Colonic mucosa (tissue), 4 donors: ENCODE measurements at places on chromosomes 1 and 21. TPM values are rescaled to one million over a fixed set of nuclear protein-coding genes. Genes with fewer than 3 reads are reported as not detected.

- H3K27me3 ChIP-seq, result no peaks in the 10 kb centered on the region
- no peak for DNase-seq
- no peaks in the 10 kb centered on the region for H3K36me3 ChIP-seq
- H3K4me3 ChIP-seq, result no peak overlapping the region
- no peak overlapping the region for H3K27ac ChIP-seq
These were observed 290.2 kb downstream of the SPATA17 start for GRCh38 chr1:217921126-217921904.

DNA sequence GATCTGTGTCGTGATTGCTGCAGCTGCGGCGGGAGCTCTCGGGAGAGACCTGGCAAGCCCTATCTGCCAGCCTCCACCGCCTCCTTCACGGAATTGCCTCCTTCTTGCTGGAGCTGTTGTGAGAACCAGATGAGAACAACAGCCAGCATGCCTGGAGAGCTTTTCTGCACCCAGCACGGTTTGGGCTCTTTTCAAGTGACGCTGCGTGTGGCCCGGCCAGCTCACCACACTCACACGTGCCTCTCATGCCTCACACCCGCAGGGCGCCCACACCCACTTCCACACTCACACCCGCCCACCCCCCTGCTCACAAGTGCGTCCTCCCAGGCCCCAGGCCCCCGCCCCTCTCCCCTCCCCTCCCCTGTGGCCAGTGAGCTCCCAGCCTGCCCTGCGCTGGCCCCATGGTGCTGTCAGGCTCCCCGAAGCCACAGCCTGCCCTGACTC is 135.7 kb upstream of the RUNX3 start:
- no peaks in the 10 kb centered on the region for H3K4me1 ChIP-seq
- no peak for DNase-seq
- H3K27me3 ChIP-seq, result no peaks in the 10 kb centered on the region
- no peak overlapping the region for H3K27ac ChIP-seq

Gene FCAMR
- total RNA-seq, result 4.5 TPM

Gene GLMN
- 5.4 TPM for total RNA-seq

- H3K4me1 ChIP-seq, result no peaks in the 10 kb centered on the region
- DNase-seq, result no peak
- H3K27me3 ChIP-seq, result peaks cover 71% of the 10 kb centered on the region
- H3K27ac ChIP-seq, result no peak overlapping the region
- H3K4me3 ChIP-seq, result no peak overlapping the region
These were observed 6.6 kb upstream of the SIM2 start for GRCh38 chr21:36692114-36692834.

GRCh38 chr1:237709355-237709754 is 181.4 kb downstream of the ZP4 start:
- H3K4me3 ChIP-seq, result no peak overlapping the region
- no peak for DNase-seq
- no peaks in the 10 kb centered on the region for H3K4me1 ChIP-seq
- no peaks in the 10 kb centered on the region for H3K36me3 ChIP-seq
- no peak overlapping the region for H3K27ac ChIP-seq

Gene LDLRAD1
- total RNA-seq, result not detected

GRCh38 chr1:224540535-224540934 is 75.6 kb upstream of the CNIH3 start:
- DNase-seq, result no peak
- H3K36me3 ChIP-seq, result no peaks in the 10 kb centered on the region
- H3K27ac ChIP-seq, result no peak overlapping the region

Gene RNF207
- total RNA-seq, result 19.4 TPM

Gene FLG2
- not detected for total RNA-seq
